GM12878 (cell line): ENCODE measurements at places on chromosomes 16 and 17.

DNA sequence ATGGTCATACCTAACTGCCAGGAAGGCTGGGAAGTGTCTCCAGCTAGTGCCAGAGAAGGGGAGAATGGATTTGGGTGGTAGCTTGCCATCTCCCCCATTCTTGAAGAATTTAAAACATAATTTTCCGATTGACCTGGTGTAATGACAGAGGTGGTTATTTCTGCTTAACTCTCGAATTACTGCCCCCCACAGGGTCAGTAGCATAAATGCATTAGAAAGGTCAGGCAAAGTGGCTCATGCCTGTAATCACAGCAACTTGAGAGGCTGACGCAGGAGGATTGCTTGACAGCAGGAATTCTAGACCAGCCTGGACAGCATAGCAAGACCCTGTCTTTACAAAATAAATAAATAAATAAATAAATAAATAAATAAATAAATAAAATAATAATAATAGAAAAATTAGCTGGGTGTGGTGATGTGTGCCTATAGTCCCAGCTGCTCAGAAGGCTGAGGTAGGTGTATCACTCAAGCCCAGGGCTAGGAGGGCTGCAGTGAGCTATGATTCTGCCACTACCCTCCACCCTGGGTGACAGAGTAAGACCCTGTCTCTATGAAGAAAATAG is 27.5 kb downstream of the TMC7 start:
- DNase-seq, result no peak

DNA sequence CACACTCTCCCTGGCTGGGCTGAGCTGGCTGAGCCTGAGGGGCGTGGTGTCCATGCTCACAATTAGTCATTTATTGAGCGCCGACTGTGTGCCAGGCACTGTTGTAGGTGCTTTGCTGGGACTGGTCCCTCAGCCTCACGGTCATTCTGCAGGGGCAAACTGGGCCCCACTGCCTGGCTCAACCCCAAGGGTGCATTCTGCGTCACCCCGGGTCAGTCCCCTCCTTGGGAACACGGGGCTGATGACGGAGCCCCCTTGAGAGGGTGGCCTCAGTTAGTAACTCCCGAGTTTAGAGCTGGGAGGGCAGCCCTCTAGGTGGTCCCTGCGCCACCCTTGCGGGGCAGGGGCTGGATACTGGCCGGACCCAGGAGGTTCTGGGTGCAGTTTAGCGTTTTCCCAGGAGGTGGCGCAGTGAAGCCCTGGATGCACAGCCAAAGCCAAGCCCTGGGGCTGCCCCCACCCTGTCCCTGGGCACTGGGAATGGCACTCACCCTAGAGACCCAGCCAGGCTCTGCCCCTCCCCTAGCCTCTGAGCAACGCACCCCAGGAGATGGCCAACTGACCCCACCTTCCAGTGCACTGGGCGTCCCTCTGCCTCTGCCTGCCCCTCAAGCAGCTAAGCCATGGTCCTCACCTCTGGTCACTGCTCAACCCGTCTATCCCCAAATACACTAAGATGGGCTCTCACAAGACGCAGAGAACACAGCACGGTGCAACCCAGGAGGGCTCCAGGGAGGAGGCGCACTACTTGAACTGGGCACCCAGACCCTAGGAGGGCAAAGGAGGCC is 243.2 kb upstream of the GSE1 start:
- DNase-seq, result no peak

GRCh38 chr16:50295541-50296132 is 29.3 kb downstream of the ADCY7 start:
- no peak for DNase-seq

DNA sequence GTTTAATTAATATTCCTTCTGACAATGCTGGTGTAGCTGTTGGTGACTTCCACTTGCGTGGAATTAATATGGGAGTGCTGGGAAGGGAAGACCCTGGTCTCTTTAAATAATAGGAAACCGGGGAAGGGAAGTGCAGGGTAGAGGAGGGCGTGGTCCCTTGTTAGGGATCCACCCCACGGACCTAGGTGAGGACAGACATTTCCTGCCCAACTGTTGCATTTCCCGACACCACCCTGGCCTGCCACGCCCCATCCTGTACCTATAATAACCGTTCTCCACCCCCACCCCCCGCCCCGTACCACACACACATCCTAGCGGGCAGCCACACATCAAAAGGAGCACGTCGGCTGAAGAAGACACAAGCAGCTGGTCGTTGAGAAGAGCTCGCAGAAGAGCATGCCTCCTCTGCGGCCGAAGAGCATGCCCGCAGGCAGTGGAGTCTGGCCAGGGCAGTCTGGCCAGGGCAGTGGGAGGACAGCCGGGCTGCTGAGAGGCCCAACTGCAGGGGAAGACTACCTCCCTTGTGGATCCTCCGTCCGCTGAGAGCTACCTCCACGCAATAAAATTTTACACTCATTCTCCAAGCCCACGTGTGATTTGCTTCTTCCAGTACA is 36.8 kb upstream of the MMD start:
- DNase-seq, result no peak

DNA sequence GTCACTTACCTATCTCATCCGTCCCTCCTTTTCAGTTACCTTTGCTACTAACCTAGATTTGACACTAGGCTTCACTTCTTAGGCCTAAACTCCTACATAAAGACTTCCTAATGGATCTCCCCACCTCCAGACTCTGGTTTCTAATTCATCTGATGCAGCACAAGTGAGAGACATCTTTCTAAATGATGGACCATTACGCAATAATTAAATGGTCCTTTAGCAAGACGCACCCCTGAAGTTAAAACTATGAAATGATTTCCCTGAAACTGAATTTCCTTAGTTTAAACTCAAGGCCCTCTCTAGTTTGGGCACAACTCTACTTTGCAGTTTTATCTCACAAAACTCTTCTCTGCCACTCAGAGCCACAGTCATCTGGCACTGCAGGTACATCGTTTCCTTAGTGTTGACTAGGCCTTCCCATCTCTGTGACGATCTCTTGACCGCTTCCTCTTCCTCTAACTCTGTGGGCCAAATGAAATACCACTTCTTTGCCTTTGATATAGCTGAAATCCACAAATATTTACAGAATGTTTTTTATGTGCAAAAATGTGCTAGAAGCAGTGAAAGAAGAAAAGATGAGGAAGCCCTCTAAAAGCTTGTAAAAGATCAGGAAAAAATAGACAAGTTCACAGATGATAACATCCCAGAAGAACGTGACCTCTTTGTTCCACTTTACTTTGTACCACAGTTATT is 3.3 kb downstream of the SYNRG start:
- no peak for DNase-seq

- DNase-seq, result no peak
Measured at GRCh38 chr17:59368218-59368857, 36.9 kb downstream of the YPEL2 start.

DNA sequence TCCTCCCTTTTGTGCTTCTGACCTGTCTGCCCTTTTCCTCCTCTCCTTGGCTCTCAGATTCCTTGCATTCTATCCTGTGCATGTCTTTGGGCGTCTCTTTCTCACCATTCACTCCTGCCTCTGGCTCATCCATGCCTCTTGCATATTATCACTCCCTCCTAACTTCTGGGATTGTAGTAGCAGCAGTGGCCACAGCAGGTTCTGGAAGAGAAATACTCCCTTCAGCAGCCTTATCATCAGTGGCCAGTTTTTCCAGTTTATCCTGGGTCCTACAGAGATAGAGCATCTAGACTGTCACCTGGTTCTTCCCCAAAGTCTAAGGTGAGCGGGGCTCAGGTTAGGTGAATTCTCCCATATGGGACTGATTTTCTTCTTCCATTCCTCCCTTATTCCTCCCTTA is 354.0 kb upstream of the CCL2 start:
- no peak for DNase-seq

- no peak for DNase-seq
Measured at GRCh38 chr17:67020293-67020766, 24.0 kb upstream of the CACNG1 start.

GRCh38 chr16:71880176-71880575 is 3.8 kb downstream of the ZNF821 start:
- no peak for DNase-seq

DNA sequence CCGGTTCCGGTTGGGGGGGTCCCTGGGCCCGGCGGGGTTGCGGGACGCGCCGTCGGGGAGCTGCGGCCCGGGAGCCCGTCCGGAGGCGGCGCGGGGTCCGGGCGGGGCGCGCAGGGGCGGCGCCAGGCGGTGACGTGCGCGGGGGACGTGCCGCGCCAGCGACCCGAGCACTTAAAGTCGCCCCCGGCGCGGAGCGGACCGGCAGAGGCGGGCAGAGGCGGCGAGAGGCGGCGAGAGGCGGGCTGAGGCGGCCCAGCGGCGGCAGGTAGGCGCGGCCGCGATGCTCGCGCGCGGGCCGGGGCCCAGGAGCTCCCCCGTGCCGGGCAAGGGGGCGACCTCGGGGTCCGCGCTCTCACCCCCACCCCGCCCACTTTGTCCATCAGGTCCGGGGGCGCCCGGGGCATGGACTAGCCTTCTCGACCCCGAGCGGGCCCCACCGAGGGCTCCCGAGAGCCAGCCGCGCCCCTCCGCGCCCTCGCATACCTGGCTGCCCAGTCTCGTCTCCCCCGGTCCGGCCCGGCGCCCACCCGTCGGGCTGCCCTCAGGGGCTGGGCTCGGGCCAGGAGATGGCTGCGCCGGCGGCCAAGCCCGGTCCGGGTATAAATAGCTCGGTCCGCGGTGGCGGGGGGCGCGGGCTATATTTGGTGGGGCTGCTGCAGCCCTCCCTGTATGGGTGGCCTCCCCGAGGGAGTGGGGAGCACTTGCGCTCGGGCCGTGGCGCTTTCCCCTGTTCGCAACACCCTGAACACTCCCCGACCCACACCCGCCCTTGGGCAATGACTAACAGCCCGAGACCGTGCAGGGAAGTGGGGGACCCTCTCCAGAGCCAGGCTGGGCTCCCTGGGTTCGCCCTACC is at the start of gene SLC16A3:
SLC16A3 (plus strand) TSS at position 201 of the 856 bp plus-strand sequence. CDS start 6,967 bp downstream, outside the sequence.
- no peak for DNase-seq

- no peak for DNase-seq
Measured at GRCh38 chr17:13480877-13481276, 120.9 kb downstream of the HS3ST3A1 start.

- no peak for DNase-seq
Measured at GRCh38 chr17:18159551-18160120, 24.0 kb upstream of the ALKBH5 start.

- no peak for DNase-seq
Measured at GRCh38 chr17:13864521-13864920, 204.8 kb upstream of the COX10 start.

GRCh38 chr16:63744077-63744874 is 1377.6 kb downstream of the CDH11 start:
- no peak for DNase-seq

DNA sequence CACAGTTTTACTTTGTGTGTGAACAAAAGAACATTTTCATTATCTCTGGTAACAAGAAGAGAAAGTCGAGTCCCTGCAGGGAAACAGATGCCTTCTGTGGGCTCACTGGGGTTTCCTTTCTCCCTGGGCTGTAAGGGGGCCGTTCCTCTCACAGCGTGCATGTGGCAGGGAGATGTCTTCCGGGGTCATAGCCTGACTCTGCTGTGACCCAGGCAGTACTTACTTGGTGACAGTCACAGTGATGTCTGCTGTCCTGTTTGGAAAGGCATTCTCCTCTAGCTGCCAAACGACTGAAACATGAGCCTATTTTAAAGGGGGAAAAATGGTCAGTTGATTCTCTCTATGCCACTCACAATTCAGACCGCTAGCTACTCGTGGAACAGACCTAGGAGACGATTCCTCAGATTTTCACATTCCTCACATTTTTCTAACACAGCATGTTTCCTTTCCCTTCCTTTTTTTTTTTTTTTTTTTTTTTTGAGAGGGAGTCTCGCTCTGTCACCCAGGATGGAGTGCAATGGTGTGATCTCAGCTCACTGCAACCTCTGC is 7.3 kb downstream of the HASPIN start:
- no peak for DNase-seq

- DNase-seq, result no peak
Measured at GRCh38 chr16:74774223-74775139, at the start of gene FA2H. Gene FA2H (minus strand): TSS chr16:74774820. CDS start chr16:74774755, 65 bp downstream.

GRCh38 chr17:4440690-4441686 is 7.2 kb downstream of the SPNS3 start:
- DNase-seq, result no peak

GRCh38 chr17:35769895-35770486 is 9.3 kb downstream of the C17orf50 start:
- no peak for DNase-seq
